ENCODE measurements at places on chromosomes 13 and 19.

- no peak for DNase-seq
Measured at GRCh38 chr19:17687141-17687856, 855 bp downstream of the UNC13A start.

DNA sequence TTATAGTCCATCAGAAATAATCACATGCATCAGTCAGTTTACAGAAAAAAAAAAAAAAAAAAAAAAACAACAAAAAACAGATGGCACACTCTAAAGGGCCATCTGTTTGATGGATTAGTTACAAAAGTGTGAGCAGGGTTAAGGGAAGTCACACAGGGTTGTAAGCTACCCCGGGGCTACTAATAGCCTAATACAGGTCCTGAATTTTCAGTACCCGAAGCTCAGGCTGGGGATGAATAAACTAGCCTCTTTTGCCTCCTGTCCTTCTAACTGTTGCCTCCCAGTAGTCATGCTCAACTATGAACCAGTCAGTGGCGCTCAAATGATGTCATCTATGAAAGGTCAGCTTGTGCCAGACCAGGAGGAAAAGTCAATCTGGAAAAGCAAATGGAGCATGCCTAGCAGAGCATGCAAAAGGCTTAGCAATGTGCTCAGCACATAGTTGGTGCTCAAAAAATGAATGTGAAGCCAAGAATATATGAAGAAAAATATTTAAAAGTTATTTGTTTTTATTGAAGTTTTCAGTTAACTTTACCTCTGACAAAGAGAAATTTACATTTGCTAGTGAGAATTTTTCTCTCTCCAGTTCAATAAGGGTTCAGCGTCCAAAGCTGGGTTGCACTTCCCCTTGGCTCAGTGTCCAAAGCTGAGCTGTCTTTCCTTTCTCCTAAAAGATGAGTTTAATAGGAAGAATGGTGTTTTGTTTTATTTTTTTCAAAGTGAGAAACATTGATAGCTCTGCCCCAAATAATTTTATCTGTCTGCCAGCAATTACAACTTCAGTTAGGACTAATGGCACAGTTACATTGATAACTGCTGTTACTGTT, 30.8 kb upstream of the LRCH1 start:
- no peak for DNase-seq

GRCh38 chr13:95176611-95177259, 124.5 kb downstream of the ABCC4 start:
- no peak for DNase-seq

DNA sequence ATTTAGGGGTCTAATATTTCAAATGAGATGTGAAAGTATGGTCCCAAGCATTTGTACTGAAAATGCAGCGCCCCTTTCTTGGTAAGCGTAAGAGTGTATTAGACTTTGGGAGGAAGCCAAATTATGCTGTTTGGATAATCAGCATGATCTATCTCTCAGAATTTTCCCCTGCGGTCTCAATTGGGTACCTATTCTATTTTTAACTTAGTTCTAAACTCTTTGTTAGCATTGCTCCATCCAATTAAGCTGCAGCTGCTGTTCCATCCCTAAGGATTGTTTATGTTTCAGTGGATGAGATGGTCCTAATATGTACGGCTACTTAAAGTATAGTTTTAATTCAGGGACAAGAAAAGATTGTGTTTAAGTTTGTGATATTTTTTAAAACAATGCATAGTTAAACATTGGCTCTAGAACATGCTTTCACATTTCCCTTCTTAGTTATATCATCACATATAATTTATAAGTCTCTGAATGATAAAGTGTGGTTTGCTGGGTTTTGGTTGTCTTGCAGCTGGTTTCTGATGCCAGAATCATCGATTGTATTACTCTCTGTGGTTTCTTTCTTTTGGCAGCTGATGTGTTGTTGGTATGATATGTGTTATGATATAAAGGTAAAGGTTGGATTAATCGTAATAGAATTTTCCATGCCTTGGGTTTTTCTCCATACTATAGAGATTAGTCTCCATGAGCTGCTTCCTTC, 15.0 kb downstream of the POLR1D start:
- no peak for DNase-seq

- no peak for DNase-seq
Measured at GRCh38 chr13:77345150-77345780, 18.4 kb upstream of the MYCBP2 start.

GRCh38 chr19:13260883-13261653, 110.9 kb downstream of the IER2 start:
- no peak for DNase-seq

DNA sequence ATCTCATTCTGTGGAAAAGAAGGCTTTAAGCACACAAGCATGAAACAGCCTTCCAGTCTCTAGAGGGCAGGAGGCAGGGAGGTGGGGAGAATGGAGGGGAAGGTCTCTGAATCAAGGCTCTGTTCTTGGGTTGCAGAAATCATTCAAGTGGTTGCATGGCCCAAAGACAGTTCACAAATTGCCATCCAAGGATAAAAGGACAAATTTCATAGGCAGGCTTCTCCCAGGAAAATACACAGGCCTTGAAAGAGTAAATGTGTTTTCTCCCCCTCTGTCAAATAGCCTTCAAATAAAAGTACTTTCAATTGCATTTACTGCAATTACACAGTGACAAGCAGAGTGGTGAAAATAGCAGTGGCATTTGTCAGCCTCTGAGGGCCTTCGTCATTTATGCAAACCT, 450.8 kb downstream of the DCT start:
- DNase-seq = no peak

GRCh38 chr19:39546599-39546998, 6.6 kb upstream of the EID2 start:
- DNase-seq = no peak

DNA sequence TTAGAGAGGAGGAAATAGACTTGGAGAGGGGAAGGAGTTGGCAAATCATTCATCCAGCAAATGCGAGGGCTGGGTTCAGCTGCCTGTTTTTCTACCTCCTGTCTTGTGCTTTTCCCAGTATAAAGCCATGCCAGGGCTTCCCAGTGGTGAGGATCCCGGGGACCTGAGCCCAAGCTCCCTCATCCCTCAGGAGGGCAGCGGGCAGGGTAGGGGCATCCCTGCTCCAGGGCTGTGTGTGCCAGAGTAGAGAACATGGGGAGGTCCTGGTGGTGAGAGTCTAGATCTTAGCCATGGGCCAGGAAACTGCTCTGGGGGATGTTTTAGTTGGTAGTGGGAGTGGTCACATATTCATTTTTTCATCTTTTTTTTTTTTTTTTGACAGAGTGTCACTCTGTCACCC, 43.6 kb downstream of the GPR12 start:
- no peak for DNase-seq

DNA sequence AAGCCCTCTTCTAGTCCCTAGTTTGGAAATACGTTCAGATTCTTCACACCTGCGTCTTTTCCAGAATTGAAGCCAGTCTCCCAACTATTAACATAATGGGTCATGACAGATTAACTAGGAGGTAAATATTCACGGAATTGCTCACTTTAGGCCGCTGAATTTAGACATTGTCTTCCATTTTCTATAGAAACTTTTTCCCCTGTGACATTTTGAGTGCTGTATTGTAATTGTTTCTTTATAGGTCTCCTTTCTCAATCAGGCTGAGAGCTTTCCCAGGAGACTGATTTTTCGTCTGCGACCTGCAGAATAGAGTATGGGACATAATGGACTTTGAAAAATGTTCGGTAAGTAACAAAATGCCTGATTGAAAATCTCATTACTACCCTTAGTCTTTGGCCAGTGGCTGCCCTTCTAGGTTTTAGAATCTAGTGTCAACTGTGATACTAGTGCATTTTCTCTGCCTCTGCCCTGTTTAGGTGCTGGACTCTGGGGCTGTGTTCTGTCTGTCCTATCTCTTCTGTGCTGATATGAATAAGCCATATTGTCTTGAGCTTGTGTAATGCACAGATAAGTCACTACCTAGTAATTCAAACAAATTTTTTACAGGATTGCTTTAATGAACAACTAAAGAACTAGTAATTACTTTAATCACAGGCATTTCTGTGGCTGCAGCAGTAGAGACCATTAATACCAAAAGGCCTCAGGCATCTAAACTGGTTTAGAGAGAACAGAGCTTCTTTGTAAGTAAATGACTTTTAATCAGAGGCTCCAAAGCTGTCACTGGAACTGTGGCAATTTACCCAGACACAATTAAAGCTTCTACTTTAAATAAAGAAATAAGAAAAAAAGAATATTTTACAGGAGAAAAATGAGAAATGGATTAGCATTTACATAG, 122.4 kb upstream of the FREM2 start:
- no peak for DNase-seq

- no peak for DNase-seq
Measured at GRCh38 chr19:11247391-11247790, 8.0 kb downstream of the ANGPTL8 start.

GRCh38 chr19:19749117-19749907, 16.4 kb upstream of the ZNF14 start:
- DNase-seq = no peak

DNA sequence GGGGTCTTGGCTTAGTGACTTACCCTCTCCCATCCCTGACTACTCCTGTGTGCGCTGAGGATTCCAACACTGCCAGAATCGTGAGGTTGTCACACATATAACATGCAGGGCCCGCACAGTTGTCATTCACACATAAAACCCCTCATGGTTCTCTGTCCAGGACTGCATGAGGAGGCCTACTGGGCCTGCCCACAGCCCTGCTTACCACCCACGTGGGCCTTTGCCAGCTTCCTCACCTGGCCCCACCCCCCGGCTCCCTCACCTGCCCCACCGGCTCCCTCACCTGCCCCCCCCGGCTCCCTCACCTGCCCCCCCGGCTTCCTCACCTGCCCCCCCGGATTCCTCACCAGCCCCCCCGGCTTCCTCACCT, 197.2 kb downstream of the TEX29 start:
- DNase-seq = no peak

- DNase-seq = no peak
Measured at GRCh38 chr13:77548095-77548494, 12.6 kb downstream of the SCEL start.

GRCh38 chr13:39047560-39047959, 9.3 kb downstream of the NHLRC3 start:
- no peak for DNase-seq

Measured in mesothelial cell of epicardium (in vitro differentiated cells).